ENCODE measurements at places on chromosomes 3 and 15.

DNA sequence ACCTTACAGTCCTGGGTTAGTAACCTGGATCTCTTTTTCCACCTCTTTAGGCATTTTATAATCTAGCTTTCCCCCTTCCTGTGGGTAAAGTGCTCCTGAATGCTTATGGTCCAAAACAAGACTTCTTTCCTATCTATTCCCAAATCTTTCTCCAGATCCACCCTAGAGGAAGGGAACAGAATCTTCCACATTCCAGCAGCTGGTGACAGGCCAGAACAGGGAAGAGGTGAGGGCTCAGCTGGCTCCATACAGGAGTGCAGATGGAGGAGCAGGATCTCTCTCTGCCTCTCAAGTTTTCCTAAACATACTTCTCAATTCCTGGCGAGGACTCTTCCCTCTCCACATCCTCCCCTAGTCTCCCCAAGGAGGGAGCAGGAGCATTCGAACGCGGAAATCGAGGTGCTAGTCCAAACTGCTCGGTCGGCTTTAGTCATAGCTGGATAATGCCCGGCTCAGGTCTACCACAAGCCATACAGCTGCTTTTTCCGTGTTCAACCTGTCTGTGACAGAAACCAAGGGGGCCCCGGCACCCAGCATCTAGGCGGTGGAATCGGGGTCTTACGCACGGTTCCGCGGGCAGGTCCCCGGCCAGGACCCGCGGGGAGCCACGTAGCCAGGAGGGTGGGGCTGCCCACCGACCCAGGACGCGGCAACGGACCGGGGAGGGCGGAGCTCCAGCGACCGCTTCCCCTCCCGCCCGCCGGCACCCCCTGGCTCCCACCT, 4.0 kb downstream of the RASSF1 start:
- DNase-seq: no peak

DNA sequence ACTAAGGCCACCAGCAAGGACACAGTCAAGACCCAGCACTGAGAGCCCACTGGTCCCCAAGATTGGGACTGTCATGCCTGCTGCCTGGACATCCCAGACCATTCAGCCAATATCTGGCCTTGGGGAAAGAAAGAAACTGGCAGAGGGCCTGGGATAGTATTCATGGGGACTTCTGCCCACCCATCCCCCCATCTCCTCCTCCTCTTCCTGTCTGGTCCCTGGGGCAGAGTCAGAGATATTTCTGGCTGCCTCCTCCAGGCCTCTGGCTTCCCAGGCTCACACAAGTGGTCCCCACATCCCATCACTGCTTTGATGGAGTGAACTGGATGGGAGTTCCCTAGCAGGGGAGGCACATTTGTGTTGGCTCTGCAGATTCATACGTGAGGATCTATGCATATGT, 4.2 kb upstream of the RASL12 start:
- DNase-seq: no peak

DNA sequence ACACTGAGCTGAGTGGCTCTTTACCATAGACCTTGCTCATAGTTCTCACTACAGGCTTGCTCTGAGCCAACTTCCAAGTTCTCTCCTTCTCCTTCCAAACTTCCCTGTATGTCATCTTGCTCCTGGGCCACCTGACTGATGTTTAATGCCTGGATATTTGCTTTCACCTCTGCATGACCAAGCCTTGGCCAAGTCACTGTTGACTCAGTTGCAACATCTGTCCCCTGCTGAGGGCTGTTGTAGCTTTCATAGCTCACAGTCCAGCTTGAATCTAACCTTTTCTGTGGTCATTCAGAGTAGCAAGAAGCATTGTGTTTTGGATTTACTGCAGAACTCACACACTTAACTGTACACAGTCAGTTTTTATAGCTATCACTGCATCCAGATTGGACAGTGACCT, 171.8 kb upstream of the ROPN1 start:
- DNase-seq: no peak

GRCh38 chr3:24503616-24504113, 9.0 kb upstream of the THRB start:
- no peak for DNase-seq

GRCh38 chr3:168405288-168405687, 309.6 kb upstream of the GOLIM4 start:
- DNase-seq: no peak

GRCh38 chr3:64031540-64032508, 8.5 kb upstream of the PSMD6 start:
- DNase-seq: no peak

GRCh38 chr3:187544326-187544725, 125.9 kb downstream of the SST start:
- no peak for DNase-seq

GRCh38 chr3:23236890-23237289, 33.8 kb downstream of the UBE2E2 start:
- peak; percentile 36 for DNase-seq

DNA sequence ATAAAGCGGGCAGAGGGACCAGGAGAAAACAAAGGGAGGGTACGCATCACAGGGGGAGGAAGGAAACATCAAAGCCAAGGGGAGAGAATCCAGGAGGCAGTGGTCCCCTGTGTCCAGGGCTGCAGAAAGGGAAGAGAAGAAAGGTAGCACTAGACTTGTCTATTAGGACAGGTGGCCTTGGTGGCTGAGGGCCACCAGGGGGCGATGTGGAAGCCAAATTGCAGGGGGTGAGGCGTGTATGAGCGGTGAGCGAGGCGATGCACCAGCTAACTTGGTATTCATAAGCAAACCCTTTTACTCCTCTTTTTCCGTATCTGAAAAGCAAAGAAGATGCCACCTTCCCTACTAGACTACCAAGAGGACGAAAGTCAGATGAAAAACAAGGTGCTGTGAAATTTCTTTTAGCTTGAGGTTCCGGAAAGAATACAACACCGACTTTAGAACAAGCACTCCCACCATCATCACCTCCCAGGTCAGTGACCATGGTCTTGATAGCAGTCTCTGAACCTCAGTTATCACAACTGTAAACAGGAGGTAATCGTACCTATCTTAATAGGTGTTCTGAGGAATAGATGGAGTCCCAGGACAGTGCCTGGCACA, 654.4 kb upstream of the ADAMTS9 start:
- no peak for DNase-seq

- peak; percentile 31 for DNase-seq
Measured at GRCh38 chr15:43769584-43770228, 7.1 kb downstream of the ELL3 start.

GRCh38 chr3:17030956-17031652, 146.3 kb downstream of the PLCL2 start:
- DNase-seq: no peak

- DNase-seq: no peak
Measured at GRCh38 chr3:66803206-66803605, 194.9 kb upstream of the KBTBD8 start.

DNA sequence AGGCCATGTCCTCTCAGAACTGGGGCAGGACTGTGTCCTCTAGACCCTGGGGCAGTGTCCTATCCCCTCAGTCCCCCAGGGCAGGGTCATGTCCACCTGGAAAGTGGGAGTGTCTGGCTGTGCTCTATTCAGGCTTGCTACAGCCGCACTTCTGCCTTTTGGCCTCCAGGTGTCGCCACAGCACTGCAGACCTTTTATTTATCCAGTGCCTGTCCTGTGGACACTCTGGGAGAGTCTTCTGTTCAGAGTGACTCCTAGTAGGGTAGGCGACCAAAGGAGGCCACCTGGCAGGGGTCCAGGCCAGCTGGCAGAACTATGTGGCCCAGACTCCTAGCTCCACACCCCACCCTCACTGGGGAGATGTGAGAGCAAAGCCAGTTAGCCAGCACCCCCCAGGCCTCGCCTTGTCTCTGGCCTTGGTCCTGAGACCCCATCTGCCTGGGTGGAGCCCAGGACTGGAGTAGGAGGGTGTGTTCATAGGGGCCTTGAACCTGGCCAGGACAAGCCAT, 3.9 kb downstream of the TMIE start:
- peak; percentile 29 for DNase-seq

DNA sequence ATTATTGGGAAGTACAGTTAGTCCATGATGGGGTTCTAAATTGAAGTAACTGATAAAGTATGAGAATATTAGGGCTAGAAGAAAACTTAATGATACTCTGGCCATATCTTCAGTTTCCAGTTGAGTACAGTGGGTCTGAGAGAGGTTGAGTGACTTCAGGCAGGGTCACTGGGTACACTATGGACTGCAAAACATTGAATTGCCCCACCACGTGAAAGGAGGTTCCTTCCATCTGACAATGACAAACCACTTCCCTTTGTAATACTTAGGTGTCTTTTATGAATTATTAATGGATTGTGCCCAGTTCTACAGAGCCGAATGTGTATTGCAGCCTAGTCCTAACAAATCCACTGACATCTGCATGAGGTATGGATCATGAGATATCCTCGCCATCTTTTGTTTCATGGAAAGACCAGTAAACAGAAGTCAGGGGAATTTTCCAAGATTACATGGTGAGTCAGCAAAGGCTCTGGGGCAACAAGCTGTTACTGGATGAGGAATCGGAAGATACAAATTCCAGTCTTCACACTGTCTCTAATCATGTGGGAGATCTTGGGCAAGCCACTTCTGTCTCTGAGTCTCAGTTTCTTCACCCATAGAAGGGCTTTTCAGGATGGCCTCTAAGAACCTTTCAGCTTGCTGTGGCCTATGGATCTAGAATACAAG, 66.5 kb upstream of the BCL6 start:
- no peak for DNase-seq

- no peak for DNase-seq
Measured at GRCh38 chr3:73542136-73542535, 82.6 kb downstream of the PDZRN3 start.

- DNase-seq: no peak
Measured at GRCh38 chr15:40287505-40287904, 4.6 kb upstream of the ANKRD63 start.

DNA sequence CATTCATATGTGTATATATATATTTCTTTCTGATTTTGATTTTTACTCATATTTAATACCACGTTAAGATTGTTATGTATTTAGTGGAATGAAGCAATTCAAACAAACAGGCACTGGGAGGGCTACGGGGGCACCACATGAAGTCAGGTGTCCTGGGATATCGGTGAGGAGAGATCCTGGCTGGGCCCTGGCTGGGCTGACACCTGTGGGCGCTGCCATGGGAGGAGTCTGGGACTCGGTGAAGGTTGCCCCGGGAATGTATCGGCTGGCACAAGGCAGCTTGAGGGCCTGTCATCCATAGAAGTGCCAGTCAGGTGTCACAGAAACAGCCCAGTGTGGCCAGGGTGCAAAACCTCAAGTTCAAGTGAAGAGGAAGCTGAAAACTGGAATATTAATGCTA, 766.9 kb upstream of the ARPP21 start:
- no peak for DNase-seq

- DNase-seq: no peak
Measured at GRCh38 chr3:40725031-40725430, 200.3 kb downstream of the ZNF621 start.

- no peak for DNase-seq
Measured at GRCh38 chr15:35038626-35039451, 46.3 kb downstream of the NANOGP8 start.

GRCh38 chr3:172065967-172066762, 26.8 kb downstream of the FNDC3B start:
- no peak for DNase-seq

GRCh38 chr3:27093771-27094170, 275.4 kb downstream of the NEK10 start:
- no peak for DNase-seq

- no peak for DNase-seq
Measured at GRCh38 chr3:69784954-69785514, 45.8 kb downstream of the MITF start.

GRCh38 chr3:71258116-71258515, 325.4 kb downstream of the FOXP1 start:
- DNase-seq: no peak

- DNase-seq: no peak
Measured at GRCh38 chr3:194869482-194870169, 183.9 kb downstream of the FAM43A start.

DNA sequence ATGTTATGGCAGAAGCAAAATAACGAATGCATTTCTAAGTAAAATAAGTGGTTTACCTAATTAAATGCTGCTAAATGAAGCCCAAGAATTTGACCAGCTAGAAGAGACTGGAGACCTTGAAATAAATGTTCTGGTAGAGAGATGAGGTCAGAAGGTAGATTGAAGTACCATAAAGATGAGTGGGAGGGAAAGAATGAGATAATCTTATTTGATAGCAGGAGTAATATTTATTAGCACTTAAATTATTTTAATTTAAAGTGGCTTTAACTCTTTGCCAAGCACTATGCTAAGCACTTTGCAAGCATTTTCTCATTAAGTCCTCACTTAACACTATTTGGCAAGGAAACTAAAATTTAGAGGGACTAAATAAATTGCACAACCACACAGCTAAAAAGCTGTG, 314.9 kb upstream of the CCDC54 start:
- no peak for DNase-seq

- no peak for DNase-seq
Measured at GRCh38 chr15:26028086-26028740, 165.1 kb upstream of the ATP10A start.

DNA sequence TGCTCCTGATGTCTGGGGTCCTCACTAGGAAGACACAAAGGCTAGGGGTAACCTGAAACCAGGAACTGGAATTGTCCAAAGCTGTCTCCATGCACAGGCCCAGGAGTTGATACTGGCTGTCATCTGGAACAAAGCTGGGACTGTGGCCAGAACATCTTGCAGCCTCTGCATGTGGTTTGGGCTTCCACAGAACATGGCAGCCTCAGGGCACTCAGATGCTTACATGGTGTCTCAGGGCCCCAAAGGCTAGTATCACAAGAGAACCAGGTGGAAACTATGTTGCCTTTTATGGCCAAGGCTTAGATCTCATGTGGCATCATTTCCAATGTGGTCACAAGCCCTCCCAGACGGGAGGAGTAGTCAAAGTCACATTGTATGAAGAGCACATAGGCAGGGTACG, 335.2 kb upstream of the TRIM42 start:
- DNase-seq: no peak

DNA sequence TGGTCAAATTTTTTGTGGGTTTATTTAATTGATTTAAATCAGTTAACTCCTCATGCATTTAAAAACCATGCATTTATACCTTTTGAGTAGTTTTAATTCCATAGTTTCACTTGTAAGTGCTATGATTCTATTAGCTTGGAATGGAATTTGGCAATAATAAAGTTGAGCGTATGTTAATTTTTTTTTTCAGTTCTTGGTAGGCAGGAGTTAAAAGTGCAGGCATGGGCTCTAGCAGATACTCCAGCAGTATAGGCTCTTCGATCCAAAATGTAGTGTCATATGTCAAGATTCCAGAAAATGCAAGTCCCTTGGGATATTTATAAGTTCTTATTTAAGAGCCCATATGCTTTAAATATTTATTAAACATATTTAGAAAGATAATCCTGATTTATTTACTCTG, 70.3 kb downstream of the LYSMD4 start:
- no peak for DNase-seq

DNA sequence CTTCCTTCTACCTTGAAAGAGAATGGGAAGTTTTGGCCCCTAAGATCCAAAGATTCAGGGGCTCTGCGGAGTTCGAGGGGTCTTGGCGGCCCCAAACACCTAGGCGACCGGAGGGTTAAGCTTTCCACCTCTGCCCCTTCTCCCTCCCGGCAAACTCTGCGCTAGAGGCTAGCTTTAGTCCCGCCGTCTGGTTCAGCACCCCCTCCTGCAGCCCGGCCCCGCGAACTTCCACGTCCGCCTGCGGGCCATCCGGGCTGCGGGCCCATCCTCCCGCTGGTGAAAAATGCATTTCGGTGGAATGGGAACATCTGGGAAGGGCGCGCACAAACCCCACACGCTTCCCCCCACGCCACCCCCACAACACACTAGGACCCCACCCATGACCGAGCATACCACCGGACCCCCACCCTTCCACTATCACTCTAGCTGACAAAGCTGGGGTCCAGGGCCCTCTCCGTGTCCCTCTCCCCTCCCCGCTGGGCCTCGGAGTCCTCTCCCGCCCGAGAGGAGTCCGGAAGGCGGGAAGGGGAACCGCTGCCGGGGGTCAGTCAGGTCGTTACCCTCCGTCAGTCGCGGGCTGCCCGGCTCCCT, 1.0 kb downstream of the SHOX2 start:
- DNase-seq: no peak

All from KG1 (cell line).